ENCODE measurements at places on chromosomes 2 and 18. TPM values are rescaled to one million over a fixed set of nuclear protein-coding genes. Genes with fewer than 3 reads are reported as not detected.

DNA sequence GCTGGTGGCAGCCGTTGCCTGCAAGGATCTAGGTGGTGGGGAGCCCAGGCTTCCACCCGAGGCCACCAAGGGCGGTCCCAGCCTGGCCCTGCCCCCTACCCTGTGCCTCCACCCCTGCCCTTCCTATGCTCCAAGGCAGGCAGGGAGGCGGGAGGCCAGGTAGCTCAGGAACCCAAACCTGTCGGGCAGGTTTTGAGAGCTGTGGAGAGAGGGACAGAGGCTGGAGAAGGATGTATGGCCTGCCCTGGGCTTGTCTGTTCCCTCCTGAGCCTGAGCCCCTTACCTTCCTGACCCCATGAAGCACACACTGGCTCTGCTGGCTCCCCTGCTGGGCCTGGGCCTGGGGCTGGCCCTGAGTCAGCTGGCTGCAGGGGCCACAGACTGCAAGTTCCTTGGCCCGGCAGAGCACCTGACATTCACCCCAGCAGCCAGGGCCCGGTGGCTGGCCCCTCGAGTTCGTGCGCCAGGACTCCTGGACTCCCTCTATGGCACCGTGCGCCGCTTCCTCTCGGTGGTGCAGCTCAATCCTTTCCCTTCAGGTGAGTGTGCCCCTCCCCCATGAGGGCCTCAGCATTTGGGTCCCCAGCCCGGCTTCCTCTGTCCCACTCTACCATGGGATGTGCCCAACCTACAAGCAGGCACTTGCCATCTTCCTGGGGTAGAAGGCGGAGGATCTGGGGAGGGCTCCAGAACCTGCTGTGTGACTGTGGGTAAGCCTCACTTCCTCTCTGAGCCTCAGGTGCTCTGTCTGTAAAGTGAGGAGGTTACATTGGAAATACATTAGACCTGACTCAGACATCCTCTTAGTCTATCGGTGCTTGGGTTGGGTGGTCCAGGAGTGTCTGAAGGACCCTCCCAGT is at the start of gene PROM2:
TSS of gene PROM2 (plus strand) at position 159 of the 860 bp plus-strand sequence. CDS start at position 296, 137 bp downstream.
- no peaks in the 10 kb centered on the region for H3K27me3 ChIP-seq
- H3K27ac ChIP-seq: no peak within 1 kb of the TSS
- no peaks in the 10 kb centered on the region for H3K36me3 ChIP-seq
- no peak within 1 kb of the TSS for H3K4me3 ChIP-seq
- no peak for DNase-seq

- no peaks in the 10 kb centered on the region for H3K4me1 ChIP-seq
- no peak for DNase-seq
- H3K27ac ChIP-seq: no peak overlapping the region
- H3K36me3 ChIP-seq: no peaks in the 10 kb centered on the region
These were observed 236.0 kb upstream of the HDAC4 start for GRCh38 chr2:239636808-239637207.

DNA sequence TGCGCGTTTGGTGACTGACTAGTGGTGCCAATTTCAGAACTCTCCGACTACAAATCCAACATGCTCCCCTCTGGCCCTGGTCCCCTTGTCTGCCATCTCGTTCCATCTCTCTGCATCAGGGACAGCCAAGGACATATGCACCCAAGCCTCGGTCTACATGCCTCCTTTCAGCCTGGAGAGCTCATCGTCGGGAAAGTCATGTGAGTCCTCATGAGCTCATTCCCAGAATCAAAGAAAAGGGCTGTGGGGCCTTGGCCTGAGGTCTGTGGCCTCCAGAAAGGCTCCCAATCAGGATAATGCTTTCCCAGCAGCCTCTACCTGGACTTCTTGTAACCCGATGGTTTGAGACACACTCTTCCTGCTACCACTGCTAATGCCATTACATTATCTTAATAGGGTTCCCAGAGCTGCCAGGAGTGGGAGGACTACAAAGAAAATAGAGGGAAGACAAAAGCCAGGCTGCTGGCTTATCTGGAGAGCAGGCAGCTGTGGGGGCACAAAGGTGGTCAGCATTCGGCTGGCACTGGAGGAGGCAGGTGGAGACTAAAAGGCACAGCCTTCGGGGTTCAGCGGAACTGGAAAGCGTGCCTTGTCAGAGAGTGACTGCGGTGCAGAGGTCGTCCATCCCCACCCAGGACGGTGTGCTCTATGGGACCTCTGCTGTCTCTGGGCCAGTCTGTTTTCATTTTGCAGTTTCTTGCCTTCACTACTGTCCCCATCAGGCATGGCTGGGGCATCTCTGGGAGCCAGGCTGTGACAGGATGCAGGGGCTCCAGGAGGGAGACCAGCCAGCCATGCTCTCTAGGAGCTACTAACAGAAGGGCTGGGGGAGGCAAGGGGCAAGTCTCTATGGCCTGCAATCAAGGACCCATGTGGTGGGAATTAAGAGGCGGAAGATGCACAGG is 104.4 kb upstream of the SMAD2 start:
- no peaks in the 10 kb centered on the region for H3K36me3 ChIP-seq
- no peaks in the 10 kb centered on the region for H3K27me3 ChIP-seq
- DNase-seq: no peak
- H3K4me1 ChIP-seq: no peaks in the 10 kb centered on the region

GRCh38 chr2:23757686-23758433 is 169.1 kb downstream of the ATAD2B start:
- no peaks in the 10 kb centered on the region for H3K27me3 ChIP-seq
- no peak overlapping the region for H3K27ac ChIP-seq
- no peaks in the 10 kb centered on the region for H3K4me1 ChIP-seq

GRCh38 chr2:158460632-158461297 is 4.0 kb downstream of the PKP4 start:
- no peak overlapping the region for H3K27ac ChIP-seq
- no peak for DNase-seq
- no peaks in the 10 kb centered on the region for H3K36me3 ChIP-seq

GRCh38 chr2:3204031-3204821 is 173.4 kb downstream of the EIPR1 start:
- H3K27me3 ChIP-seq: no peaks in the 10 kb centered on the region
- H3K4me1 ChIP-seq: no peaks in the 10 kb centered on the region
- peaks cover 13% of the 10 kb centered on the region for H3K36me3 ChIP-seq
- H3K27ac ChIP-seq: no peak overlapping the region
- DNase-seq: no peak

DNA sequence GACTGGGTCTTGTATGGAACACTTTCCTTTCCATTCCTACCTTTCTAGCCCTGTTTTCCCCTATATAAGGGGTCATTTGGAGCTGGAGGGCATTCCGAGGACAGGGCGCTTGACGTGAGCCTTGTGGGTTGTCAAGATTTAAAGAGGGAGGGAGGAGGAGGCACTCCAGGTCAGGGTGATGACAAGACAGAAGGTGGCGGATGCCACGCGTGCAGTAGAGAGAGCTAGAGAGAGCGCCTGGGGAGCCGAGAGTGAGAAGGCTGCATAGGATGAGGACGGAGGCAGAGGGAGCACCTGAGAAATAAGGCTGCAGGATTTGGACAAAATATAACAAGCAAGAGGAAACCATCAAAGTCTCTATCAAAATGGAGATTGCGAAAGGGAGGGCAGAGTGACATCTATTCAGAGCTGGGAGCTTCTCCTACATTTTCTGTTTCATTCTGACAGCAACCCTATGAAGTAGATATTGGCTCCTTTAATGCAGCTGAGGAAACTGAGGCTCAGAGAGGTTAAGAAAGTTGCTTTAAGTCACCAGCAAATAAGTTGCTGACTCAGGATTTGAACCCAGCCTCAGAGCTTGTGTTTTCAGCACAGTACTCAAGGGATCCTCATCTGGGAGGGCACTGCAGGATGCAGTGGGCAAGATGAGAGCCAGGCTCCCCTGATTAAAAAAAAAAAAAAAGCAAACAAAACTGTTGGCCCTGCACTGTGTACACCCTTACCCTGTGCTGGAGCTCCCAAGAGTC is 124.2 kb downstream of the MRO start:
- H3K27me3 ChIP-seq: no peaks in the 10 kb centered on the region
- no peak overlapping the region for H3K4me3 ChIP-seq
- H3K4me1 ChIP-seq: no peaks in the 10 kb centered on the region
- H3K36me3 ChIP-seq: no peaks in the 10 kb centered on the region

DNA sequence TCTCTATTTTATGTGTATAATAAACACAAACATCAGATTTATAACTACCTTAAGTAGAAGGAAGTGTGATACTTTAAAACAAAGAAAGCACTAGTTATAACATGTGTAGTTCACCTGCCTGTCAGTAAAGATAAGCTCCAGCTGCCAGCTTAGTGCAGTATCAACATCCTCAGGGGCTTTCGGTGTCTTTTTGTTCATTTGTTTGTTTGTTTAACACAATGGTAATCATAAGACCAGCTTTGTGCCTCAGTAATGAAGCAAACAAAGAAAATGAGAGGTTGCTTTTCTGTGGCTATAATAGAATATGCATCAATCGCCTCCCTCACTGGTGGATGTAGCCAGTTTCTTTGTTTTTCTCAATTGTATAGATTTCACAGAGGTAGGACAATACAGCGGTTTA is 1499.0 kb upstream of the TMEFF2 start:
- no peak for DNase-seq
- no peaks in the 10 kb centered on the region for H3K4me1 ChIP-seq
- no peak overlapping the region for H3K4me3 ChIP-seq

DNA sequence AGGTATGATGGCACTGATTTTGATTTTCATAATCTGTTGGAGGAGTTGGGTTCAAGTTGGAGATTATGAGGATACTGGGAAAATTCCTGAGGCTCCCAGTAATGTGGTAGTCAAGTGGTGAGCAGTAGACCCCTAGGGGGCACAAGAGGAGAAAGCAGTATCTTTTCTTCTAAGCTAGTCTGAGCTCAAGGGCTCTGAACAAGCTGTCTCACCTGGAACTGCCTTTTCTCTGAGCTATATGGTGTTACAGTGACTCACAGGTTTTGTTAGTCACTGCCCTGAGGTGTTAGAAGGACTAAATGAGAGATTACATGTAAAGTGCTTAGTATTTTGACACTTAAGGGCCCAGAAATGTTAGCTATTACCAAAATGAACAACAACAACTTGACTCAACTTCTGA is 42.2 kb downstream of the CD302 start:
- no peaks in the 10 kb centered on the region for H3K27me3 ChIP-seq
- DNase-seq: no peak
- H3K4me1 ChIP-seq: no peaks in the 10 kb centered on the region
- no peak overlapping the region for H3K4me3 ChIP-seq
- peaks cover 13% of the 10 kb centered on the region for H3K36me3 ChIP-seq

DNA sequence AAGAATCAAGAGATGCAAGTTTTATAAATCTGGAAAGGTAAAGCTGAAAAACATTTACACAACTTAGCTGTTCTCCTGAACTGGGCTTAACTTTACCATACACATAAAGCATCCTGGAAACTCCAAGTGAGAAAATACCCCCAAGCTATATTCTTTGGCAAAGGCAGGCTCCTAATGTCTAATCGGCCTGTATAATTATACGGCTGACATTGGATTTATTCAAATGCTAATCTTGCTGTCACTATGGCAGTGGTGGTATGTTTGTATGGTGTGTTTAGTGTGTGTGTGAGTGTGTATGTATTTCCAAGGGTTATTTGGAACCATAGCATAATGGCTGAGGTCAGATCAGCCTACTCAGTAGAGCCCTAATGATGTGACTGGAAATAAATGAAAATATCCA is 1031.8 kb upstream of the ZEB2 start:
- no peak for DNase-seq
- H3K4me1 ChIP-seq: no peaks in the 10 kb centered on the region
- no peaks in the 10 kb centered on the region for H3K27me3 ChIP-seq
- H3K27ac ChIP-seq: no peak overlapping the region

GRCh38 chr18:76392349-76392748 is 102.7 kb downstream of the ZNF516 start:
- H3K4me1 ChIP-seq: peaks cover 11% of the 10 kb centered on the region
- no peaks in the 10 kb centered on the region for H3K27me3 ChIP-seq
- no peak overlapping the region for H3K4me3 ChIP-seq
- no peaks in the 10 kb centered on the region for H3K36me3 ChIP-seq
- no peak overlapping the region for H3K27ac ChIP-seq

- no peak for DNase-seq
- H3K36me3 ChIP-seq: no peaks in the 10 kb centered on the region
- H3K4me1 ChIP-seq: no peaks in the 10 kb centered on the region
- no peaks in the 10 kb centered on the region for H3K27me3 ChIP-seq
These were observed 78.0 kb upstream of the HNMT start for GRCh38 chr2:137886083-137886831.

DNA sequence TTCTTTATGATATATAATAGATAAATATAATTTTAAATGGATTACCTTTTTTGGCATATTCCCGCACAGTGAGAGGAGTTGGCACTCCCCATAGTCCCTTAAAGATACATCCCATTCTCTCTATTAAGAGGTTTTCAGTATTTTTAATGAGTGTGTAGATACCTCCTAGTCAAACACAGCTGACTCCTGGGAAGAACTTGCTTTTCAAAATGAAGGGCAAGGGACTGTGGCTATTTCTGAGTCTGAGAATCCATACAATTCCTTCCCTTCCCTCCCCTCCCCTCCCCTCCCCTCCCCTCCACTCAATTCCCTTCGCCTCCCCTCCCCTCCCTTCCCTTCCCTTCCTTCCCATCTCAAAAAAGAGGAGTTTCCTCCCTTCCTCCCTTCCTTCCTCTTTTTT is 93.5 kb downstream of the PRPF40A start:
- no peaks in the 10 kb centered on the region for H3K36me3 ChIP-seq
- H3K27me3 ChIP-seq: no peaks in the 10 kb centered on the region
- H3K4me3 ChIP-seq: no peak overlapping the region
- H3K4me1 ChIP-seq: no peaks in the 10 kb centered on the region
- no peak for DNase-seq

DNA sequence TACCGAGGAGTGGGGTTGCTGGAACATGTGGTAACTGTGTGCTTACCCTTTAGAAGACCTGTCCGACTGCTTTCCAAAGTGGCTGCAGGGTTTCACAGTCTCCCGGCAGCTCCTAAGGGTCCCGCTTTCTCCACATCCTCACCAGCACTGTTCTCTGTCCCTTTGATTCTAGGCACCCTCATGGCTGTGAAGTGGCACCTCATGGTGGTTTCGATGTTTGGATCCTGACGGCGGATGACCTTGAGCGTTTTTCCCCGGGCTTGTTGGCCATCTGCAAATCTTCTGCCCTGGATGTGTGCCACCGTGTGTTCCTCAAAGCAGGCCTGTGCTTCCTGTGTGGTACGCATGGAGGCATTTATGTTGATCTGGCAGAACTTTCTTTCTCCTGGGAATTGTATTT is 292.5 kb upstream of the HDAC4 start:
- no peaks in the 10 kb centered on the region for H3K4me1 ChIP-seq
- no peaks in the 10 kb centered on the region for H3K36me3 ChIP-seq
- H3K27ac ChIP-seq: no peak overlapping the region
- no peaks in the 10 kb centered on the region for H3K27me3 ChIP-seq
- no peak for DNase-seq

DNA sequence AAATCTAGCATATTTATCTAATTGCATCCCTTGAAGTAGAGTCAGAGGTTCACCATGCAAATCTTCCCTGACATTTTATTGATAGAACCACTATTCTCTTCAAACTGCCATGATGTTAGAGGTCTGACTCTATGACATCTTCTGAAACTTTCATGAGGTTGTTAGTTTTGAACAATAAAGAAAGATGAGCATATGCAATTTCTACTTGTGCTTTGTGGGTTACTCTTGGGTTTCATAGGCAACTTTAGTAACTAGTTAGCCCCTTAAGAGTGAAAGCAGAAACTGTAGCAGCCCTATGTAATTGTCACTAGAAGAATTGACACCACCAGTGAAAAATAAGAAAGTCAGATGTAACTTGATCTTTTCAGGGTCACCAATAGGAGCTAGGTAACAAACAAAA is 53.1 kb upstream of the ZEB2 start:
- DNase-seq: no peak
- no peaks in the 10 kb centered on the region for H3K4me1 ChIP-seq
- no peaks in the 10 kb centered on the region for H3K36me3 ChIP-seq
- no peak overlapping the region for H3K4me3 ChIP-seq

Gene MSTN
- not detected for total RNA-seq

Gene HOXD1
- not detected for total RNA-seq

Gene CTNNA2
- total RNA-seq: not detected

Gene KLF7
- 81.2 TPM for total RNA-seq

Gene ALLC
- not detected for total RNA-seq

Data from B cell (primary cell).